GM18507 (cell line): ENCODE measurements at places on chromosomes 3 and 15.

DNA sequence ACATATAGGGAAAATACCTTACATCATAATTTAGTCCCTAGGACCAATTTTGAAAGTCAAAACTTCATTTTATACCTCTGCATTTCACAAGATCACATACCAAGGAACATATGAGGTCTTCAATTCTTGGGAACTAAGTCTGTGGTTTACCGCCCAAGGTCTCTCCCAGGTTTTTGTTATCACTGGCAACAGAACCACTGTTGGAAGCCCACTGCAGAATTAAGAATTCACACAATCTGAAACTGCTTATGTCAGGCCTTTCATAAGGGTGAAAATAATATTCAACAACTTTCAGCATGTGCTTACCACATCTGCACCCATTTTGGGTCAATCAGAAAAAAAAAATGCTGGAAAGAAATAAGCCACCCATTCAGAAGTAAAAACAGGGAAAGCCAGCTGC is 107.2 kb upstream of the MME start:
- no peak for DNase-seq

GRCh38 chr15:70474471-70475406 is 288.6 kb downstream of the UACA start:
- no peak for DNase-seq

DNA sequence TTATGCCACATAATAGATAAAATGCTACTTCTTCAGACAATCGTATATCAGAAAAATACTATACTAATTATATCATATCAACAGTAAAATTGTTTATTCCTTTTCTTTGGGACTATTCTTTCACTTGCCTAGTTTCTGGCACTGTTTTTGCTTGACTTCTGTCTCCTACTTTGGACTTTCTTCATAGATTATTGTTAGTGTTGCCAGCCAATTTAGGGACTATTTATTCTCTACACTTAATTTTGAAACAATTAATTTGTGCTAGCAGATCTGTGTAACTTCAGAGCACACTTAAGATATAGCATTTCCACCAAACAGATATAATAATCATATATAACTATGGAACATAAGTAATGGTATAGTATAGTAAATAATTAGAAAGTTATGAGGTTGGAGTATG is 305.6 kb downstream of the CADM2 start:
- DNase-seq = no peak

DNA sequence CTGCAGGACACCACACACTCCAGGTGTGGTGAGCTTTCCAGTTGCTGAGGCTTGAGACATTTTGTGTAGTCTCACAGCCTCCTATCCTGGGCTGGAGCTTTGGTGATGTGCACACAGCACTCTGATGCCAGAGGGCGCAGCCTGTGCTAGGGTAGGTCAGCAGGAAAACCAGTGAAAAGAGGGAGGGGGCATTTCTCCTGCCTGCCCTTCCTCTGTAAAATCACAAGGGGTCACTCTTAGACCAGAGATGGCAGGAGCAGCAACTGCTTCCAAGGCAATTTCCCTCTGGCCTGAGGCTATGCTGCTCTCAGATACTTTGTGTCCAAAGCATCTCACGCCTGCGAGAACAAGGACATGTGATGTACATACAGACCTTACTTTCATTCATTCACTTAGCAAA is 16.5 kb upstream of the MUSTN1 start:
- no peak for DNase-seq

- no peak for DNase-seq
These were observed 472.2 kb downstream of the MCTP2 start for GRCh38 chr15:94703596-94703995.

DNA sequence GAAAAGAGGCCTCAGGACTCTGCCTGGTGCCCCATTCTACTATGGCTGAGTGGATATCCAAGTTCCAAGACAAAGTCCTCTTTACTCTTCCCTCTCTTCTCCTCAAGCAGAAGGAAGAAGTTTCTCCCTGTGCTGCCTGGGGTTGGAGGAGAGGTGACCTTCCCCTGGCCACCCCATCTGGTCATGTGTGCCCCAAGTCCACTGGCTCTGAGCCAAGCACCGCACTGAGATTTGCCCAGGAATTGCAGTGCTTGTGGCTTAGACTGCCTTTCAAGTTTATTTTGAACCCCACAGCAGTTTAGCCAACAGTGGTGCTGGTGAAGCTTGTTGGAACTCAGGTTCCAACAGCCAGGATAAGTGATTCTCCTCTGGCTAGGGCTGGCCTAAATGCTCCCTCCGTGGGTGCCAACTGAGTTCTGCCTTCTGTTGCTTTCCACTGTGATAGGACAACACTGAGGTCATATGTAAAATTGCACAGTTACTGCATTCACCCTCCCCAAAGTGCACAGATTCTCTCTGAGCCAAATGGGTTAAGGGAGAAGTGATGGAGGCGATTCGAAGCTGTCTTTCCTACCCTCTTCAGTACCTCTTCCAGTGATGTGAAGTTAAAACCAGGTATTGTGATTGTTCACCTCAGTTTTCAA is 69.9 kb downstream of the TMCO5A start:
- no peak for DNase-seq

GRCh38 chr15:26721232-26721967 is 51.5 kb downstream of the GABRB3 start:
- DNase-seq = no peak

- peak; percentile 18 for DNase-seq
These were observed 180.3 kb upstream of the TSC22D2 start for GRCh38 chr3:150227839-150228238.

DNA sequence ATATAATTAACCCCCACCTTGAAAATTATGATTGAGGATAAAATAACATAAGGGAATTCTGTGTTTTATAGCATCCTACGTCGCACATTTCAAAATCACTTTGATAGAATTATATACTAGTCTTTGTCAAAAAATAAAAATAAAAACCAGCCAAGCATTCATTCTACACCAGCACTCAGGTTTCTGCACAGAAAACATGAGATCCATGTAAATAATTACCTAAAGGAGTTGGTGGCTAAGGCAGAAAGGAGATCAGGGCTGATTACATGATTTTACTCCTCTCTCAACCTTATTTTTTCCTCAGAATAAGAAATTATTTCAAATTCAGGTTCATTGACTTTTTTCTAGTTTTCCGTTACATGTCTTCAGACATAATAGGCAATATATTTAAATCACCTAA is 194.5 kb downstream of the PLCH1 start:
- no peak for DNase-seq

- DNase-seq = no peak
These were observed 310.4 kb upstream of the NR2F2 start for GRCh38 chr15:96020133-96020532.

DNA sequence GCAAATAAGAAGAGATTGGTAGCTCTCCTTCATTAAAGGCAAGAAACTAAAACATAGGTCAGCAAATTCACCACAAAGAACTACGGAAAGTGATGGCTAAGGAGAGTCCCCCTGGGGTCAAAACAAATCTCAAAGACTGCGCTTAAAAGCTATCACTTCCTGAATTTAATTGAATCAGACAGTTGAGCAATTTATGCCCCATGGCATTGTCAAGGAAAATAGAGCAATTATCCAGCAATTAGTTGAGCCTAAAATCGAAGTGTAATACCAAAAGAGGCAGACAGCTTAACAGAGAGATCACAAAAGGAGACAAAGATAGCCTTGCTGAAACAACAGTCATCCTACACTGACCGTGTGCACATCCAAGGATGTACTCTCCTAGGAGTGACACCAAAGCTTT is 74.4 kb upstream of the SCN10A start:
- DNase-seq = no peak
